ENCODE measurements at places on chromosomes 12 and 14.

DNA sequence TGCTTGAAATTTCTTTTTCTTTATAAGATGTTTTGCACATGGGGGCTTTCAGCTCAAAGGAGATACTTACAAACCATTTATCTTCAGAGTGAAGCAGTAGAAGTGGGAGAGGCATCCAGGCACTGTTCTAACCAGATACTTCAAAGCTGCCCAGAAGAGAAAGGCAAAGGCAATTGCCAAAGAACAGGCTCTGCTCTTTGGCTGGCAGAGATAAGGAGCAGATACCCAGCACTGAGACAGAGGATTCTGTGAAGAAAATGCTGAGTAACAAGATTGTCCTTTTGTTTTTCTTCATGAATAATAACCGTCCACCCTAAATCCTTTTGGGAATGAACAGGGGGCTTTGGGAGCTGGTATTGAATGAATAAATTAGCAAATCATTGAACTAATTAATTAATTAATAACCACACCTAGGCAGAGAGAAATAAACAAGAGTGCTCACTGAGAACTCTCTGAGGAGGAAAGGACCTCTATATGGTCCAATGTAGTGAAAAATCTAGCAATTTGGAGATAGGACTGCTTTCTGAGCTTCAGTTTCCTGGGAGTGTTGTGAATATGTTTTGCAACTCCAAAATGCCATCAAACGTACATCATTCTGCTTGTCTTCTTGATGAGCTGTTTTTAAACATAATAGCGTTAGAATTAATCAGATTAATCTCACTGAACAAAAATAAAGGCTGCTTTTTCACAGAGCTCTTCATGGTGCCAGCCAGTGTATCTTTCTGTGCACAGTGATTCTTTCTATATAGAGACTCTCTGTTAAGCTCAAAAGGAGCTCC lies 192.8 kb upstream of the AMIGO2 start:
- DNase-seq = peak; percentile 70

DNA sequence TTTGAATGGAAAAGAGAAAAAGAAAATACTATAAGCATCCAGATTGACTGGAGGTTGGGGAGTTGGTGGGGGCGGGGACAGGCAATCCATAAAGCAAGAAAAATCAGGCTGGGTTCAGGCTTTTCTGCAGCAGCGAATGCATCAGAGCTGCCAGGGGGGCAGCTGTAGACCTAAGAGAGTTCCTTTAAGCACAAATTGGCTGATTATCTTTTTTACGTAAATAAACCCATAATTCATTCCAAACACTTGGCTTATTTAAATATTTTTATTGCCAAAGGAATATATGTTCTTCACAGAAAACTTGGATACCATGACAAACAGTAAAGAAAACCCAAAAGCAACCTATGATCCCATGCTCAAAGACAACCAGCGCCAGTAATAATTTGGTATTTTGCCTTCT lies 10.2 kb downstream of the BDKRB2 start:
- DNase-seq = no peak

DNA sequence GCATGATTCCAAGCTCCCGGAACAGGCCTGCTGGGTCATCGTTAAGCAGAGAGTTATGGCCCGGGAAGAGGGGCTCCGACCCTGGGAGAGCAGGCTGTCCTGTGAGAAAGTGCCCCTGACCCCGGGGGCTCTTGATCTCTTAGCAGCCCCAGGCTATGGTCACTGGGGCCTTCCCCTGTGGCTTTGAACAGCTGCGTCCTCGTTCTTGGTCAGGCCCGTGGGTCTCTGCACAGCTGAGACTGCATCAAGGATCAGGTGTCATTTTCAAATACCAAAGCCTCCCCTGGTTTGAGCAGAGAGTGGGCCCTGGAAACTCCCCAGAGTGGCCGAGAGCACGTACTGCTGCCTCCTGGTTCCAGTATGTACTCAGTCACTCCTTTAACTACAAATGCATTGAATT lies 114.8 kb downstream of the ESRRB start:
- no peak for DNase-seq

DNA sequence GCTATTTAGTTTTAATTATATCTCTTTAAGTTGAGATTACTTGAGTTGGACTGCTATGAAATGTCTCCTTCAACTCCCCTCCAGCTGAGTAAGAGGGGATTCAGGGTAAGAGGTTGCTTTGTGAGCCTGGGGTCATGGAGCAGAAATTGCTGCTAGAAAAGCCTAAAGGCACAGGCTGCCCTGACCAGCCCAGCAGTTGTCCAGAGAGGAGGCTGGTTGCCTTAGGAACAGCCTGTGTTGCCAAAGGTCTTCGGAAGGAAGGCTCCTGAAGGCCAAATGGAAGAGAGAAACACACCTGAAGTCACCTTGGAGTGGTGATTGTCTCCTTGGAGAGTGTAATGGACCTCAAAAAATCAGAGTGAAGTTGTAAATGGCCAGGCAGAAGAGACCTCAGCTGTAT lies 235.5 kb upstream of the PDE3A start:
- no peak for DNase-seq

GRCh38 chr12:26868447-26869103 lies 35.6 kb upstream of the ITPR2 start:
- DNase-seq = no peak

DNA sequence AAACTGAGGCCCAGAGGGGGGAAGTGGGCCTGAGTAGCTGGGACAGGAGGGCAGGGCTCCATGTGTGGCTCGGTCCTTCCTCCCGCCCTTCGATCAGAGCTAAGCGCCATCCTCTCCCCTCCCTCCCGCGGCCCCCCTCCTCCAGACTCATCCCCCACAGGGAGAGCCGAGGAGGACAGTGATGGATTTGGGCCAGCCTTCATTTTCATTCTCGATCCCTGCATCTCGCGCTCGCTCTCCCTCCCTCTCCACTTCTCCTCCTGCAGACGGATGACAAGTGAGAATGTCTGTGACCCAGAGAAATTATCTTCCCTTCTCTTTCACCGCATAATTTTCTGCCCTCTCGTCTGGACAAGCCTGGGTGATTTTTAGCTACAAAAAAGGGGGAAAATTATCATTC lies 183.3 kb downstream of the RBM19 start:
- no peak for DNase-seq

GRCh38 chr14:100754020-100754419 lies 27.3 kb downstream of the DLK1 start:
- DNase-seq = no peak
